RKO (cell line): ENCODE measurements at places on chromosomes 4 and X.

DNA sequence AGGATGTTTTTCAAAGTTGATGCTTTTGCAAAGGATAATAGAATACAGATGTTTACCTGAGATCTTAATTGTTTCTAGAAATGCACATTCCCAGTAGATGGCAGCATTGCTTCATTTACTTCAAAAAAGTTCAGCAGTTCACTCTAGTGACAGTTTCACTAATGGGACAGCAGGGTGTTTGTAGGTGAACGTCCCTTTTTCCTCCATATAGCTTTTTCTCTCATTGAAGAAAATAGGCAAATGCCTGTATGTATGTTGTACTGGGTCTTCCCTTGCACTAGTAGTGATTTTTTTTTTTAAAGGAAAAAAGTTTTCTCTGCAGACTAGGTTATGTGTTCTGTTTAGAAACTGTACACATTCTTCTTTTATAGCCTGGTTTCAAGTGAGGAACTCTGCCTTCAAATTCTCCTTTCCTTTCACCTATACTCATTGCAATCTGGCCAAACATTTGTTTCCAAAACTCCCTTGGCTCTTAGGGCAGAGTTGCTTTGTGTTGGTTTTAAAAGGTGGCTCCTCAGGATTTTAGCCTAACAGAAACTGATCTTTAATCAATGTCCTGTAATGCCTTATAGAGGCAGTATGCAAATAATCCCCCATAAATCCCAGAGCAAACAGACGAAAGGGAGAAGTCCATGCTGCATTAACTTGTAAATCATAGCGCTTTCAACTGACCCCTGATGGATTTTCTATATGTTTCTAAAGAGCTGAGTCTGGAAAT is 86.3 kb downstream of the EGF start:
- peak; percentile 74 for DNase-seq

- no peak for DNase-seq
These were observed 206.6 kb upstream of the HS3ST1 start for GRCh38 chr4:11635342-11635741.

GRCh38 chr4:61202638-61203435 is 2.7 kb downstream of the ADGRL3 start:
- DNase-seq, result no peak

- DNase-seq, result no peak
These were observed 56.6 kb downstream of the GRSF1 start for GRCh38 chr4:70783096-70783495.

DNA sequence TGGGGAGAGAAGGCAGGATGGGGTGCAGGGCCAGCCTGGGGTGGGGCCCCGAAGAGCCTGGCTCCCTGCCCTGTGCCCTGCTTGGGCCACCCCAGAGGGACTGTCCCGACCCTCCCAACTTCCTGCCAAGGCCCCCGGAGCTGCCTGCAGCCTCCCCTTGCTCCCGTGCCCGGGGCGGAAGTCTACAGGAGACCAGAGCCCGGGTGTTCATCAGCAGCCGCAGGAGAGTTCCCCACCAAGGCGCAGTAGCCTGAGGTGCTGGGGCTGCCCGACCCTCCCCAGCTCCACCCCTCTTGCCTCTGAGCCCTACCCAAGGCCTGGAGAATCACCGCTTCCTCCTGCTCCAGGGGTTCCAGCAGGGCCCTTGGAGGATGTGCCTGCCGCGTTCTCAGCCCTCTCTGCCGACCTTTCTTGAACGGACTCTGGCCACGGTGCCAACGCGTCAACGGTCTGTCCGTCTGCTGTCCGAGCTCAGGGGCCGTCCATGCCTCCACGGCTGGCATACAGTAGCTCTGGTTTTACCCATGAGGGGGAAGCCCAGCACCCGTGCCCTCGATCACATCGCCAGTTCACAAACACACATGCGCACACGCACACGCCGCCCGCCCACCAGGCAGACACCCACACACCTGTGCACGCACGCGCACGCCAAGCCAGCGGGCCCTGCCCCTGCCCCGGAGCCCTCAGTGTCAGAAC is 36.0 kb upstream of the SPON2 start:
- DNase-seq, result no peak

DNA sequence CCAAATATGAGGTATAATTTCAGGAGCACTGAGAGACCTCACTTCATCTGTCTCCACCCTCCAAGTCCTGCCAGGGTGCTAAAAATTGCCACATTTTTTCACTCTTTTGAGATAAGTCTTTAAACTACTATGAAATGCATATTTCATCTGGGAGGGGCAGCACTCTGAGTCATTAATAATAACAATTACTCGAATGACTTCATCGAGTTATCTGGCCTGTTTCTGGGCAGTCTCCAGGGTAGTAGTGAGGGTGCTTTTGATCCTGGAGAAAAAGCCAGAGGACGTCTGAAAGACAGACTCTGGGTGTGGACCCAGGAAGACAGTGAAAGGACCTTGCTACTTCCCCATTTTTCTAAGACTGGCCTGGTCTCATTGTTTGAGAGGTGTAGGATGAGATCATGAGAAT is 42.3 kb upstream of the SRD5A3 start:
- DNase-seq, result no peak
